Activated CD8-positive, alpha-beta memory T cell treated with anti-CD3 and anti-CD28 coated beads, Interleukin-2, amount 10 ng/mL, durations not matched to agents 7 days and 5 days (primary cell): ENCODE measurements at places on chromosomes 5 and 9. TPM values are rescaled to one million over a fixed set of nuclear protein-coding genes. Genes with fewer than 3 reads are reported as not detected.

The FSTL4 gene
- not detected for total RNA-seq

The LVRN gene
- 0.09 TPM for total RNA-seq

DNA sequence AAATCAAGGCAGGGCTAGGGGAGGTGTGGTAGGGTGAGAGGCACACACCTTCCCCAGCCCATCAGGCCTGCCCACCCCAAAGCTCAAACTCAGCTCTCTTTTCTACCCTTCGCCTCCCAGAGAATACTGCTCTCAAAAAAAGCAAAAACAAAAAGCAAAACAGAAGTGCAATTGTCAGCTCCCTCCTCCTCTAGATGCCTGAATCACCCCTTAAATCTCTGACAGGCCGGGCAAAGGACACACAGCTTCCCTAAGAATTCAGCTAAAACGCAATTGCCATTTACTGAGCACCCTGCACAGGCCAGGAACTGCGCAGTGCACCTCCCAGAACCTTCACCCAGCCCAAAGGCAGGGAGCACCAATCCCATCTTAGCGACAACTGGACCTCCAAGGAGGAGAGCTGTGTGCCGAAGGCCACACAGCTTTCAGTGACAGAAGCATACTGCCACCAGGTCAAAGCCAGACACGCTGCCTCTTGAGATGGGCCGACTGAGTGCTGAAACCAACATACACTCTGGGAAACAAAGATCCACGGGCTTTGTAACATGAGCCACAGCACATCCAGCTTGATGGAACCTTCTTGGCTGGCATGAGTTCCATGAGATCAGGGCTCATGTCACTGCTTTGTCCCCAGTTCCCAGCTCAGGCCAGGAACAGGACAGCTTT is 53.4 kb upstream of the STXBP1 start:
- DNase-seq = no peak

DNA sequence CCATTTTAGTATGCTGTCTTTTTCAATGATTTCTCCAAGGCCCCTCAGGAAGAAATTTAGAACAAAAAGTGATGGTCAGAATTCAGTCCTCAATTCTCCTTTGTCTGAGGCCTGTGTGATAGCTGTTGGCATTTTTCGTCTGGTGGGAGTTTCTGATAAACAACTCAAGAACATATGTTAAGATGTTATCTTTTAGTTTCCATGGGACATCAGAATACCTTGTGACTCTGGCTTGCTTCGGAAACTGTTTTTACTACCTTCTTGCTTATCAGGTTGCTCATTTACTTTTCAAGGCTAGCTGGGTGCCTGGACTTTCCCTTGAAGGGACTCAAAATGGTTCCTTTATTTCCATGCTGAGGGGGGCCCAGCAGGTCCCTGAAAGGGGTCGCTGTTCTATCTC is 97.2 kb downstream of the INVS start:
- DNase-seq = no peak

DNA sequence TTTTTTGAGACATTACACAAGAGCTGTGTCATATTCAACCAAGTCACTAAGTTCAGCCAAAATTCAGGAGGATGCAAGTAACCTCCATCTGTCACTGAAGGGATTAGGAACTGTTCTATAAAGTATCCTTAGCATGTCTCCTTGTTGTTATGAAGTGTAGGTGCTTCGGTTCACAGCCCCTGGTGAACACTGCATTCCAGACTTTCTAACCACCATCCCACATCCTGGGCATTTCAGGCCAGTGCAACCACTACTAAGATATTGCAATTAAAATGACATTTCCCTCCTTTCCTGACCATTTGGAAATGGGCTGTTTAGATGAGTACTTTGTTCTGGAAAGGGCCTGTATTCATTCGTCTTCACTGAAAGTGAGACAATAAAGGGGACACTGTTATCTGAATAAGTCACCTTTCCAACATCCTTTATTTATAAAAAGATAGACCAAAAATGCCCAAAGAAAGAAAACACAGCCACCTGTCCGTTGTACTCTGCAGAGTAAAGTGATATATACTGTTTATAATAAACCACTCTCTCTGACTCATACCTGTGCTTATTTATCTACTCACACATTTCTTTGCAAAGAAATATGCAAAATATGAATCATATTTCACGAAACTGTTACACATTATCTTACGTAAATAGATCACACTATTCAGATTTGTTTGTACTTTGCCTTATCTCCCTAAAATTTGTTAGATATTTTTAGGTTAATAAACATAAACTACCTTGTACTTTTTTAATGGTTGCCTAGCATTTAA is 861.9 kb downstream of the CDH18 start:
- DNase-seq = no peak

- DNase-seq = no peak
Measured at GRCh38 chr5:11182441-11183080, 421.5 kb upstream of the DAP start.

- DNase-seq = peak; percentile 77
Measured at GRCh38 chr9:126228781-126229444, 97.7 kb upstream of the MVB12B start.

The FLT4 gene
- 1.7 TPM for total RNA-seq

GRCh38 chr5:73382401-73382740 is 66.2 kb downstream of the FOXD1 start:
- DNase-seq = no peak

The IFNA1 gene
- not detected for total RNA-seq

The SPTLC1 gene
- 61.8 TPM for total RNA-seq

DNA sequence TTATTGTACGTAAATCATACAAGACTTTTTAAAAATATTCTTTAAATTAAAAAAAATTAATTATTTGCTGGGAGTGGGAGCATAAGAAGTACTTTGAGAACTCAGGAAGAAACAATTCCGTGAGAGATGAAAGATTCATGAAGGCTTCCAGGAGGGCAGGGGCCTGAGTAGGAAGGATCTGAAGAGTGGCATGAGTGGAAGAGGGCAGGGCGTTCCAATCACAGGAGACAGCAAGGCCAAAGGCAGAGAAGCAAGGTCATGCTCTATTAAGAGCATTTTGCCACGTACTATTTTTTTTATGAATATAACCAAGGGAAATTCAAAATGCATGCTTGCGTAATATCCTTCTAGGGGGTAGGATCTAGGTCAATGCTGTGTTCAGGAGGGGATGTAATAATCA is 265.5 kb downstream of the ZNF608 start:
- DNase-seq = no peak

DNA sequence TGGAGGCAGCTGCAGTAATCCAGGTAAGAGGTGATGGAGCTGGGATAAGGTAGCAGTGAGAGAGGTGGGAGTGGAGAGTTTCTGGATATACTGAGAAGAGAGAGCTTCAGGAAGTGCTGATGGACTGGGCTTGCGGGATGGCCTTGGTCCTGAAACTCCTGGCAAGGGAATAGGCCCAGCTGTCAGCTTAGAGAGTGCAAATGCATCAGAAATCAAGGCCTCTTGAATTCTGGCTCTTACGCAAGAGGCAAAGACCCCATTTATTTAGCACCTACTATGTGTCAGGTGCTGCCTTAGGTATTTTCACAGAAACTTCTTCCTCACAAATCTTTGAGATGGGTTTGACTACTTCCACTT is 227.2 kb upstream of the MAP3K1 start:
- DNase-seq = no peak

DNA sequence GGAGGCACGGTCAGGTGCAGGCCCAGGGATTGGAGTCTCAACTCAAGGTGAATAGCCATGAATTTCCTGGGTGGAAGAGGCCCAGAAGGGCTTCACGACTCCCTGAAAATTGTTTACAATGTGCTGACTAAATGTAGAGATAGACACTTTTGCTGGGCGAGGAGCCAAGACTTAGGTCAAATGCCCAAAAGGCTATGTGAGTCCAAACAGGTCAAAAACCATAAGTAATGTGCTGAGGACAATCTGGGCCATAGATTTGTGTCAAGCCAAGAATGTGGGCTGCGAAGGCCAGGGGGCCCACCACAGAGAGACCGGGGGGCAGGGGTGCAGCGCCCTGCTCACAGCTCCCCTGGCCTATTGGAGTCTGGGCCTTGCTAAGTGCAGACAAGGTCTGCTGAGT is 197.8 kb downstream of the HSPA4 start:
- DNase-seq = no peak

DNA sequence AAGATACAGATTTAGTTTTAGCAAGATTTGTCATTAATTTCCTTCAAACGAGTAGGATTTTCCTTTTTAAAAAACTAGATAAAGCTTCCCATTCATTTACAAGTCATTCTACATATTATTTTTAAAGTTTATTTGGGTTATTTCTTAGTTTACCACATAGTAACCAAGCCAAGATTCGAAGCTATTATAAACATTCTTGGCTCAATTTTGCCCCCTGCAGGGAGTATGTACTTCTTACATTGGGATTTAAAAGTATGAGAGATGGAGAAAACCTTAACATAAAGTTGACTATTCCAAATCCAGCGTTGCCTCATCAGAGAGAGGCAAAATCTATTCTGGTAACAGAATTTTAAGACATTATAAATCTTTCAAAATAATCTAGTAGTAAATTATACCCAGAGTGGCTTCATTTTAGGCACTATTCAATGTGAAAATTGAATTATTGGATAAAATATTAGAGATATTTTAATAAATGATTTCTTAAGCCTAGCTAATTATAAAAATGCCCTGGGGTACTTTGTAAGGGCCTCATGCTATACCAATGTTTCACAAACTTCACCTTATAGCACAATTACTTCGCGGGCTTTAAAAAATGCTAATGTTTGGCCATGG is 39.1 kb downstream of the FBN2 start:
- no peak for DNase-seq

DNA sequence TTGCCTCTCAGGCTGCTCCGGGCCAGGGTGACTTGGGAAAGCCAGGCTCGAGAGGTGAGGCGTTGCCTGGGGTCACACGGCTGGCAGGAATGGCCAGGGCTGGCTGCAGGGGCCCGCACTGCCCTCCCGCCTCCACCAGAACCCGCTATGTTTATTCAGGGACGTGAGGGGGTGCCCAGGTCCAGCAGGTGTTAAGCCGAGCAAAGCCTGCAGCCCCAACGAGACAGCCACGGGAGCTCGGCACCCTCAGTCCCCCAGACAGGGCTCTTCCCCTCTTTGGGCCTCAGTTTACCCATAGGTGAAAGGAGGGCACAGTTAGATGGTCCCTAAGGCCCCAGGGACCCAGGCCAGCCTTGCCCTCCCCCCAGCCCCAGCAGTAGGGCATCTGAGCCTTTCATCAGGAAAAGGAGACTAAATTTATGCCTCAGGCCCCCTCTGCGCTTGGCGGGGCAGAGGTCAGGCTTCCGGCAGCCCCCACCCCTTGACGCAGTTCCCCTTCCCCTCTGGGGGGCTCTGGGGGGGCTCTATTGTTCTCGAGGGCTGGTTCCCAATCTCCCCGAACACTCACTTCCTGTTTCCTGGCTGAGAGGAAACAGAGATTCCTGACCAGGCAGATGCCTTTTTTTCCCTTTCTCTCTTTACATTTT is 7.1 kb upstream of the EGFL7 start:
- DNase-seq = no peak

- DNase-seq = no peak
Measured at GRCh38 chr5:31573494-31574142, 41.5 kb downstream of the C5orf22 start.

DNA sequence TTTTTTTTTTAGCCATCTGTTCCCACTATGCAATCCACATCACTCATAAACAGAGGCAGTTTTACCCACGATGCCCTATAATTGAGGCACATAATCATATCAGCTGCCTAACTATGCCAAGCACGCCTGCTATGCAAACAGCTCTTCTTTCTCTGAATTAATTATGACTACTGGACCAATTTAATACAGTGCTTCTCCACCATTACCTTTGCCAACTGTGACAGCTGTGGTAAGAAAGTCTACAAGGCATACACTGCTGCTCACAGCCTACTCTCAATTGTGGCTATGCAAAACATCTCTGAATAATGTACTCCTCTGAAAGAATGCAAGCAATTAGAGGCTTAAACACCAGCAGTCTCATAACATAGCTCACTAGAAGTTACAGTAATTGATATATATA is 97.1 kb downstream of the DTWD2 start:
- no peak for DNase-seq

The ESM1 gene
- 0.21 TPM for total RNA-seq

- DNase-seq = no peak
Measured at GRCh38 chr5:9423571-9423970, 122.3 kb downstream of the SEMA5A start.

DNA sequence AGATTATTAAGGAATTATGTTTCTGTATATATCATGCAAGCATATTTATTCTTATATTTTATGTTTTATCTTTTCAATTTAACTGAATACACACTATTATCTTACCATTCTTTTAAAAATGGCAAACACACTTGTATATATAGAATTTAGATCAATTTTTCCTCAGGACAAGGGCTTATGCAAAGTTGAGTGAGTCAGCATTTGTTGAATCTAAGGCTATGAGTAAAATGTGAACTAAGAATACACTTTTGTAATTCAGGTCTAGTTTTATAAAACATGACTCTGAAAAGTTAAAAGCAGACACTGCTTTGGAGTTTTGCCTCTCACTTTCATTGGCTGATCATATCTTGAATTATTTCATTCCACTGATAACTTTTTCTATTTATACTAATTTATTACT is 127.8 kb downstream of the FOCAD start:
- DNase-seq = no peak

The RELL2 gene
- 28.0 TPM for total RNA-seq

The INSL4 gene
- total RNA-seq = not detected

DNA sequence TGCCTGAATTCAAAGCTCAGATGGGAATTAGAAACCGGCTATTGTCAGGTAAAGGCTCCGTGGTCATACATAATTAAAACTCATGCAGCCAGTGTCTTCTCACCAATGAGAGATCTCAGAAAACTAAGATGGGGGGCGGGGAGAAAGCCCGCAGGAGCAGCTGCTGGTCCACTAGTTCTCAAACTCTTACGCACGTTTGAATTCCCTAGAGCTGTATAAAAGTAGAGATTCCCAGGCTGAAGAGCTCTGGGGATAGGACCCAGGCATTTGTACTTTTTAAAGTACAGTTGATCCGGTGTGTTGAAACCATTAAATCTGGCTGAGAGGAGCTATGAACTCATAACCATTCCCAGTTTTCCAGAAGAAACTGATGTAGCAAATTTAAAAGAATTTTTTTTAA is 68.5 kb downstream of the FRMD3 start:
- no peak for DNase-seq

DNA sequence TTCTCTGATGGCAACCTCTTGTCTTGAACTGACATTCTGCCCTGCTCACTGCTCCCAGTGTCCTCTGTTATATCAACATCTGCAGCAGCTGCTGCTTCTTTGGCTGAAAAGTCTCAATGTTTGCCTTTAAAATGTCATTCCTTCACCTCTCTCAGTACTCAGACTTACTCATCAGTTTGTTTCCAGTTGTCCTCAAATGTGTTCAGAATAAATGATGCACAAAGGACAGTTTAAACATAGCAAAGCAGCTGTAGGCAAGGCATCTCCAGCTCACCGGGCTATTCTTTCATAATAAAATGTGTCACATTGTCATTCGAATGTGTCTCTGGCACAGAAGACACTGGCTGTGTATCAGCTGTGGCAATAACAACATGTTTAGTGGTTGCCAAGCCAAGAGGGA is 590.9 kb upstream of the ZNF608 start:
- no peak for DNase-seq

- no peak for DNase-seq
Measured at GRCh38 chr9:137832191-137832700, 45.3 kb upstream of the CACNA1B start.
